ENCODE measurements at places on chromosomes 6 and 20.
A peak's percentile ranks its signal among the peaks of the same experiment; 100 is the strongest.

DNA sequence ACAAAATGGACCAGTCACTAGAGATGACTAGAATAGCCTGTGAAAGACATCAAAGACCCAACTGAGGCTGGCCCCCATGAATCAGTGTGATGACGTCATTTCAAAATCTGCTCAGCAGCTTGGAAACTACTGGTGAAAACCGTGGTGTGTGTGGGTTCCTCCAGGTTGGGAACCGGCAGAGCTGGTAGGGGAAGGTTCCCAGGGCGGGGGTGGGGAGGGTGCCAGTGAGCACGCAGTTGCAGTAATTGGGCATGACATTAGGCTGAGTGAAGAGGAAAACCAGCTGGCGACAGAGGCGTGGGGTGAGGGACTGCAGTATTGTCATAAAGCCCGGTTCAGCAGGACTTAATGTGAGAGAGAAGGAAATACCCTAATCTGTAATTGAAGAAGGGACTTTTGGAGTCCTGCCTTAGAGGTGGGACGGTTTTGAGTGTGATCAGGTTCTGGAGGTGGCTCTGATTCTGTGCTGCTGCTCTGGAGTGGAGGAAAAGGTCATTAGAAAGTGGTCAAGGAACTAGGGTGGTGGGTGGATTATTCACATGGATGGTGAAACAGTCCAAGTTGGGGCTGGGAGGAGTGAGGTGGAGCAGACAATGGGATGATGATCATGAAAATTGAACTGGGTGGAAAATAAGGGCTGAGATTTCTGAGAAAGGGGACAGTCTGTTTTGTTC is 52.0 kb upstream of the MTHFD1L start:
- DNase-seq, result no peak

DNA sequence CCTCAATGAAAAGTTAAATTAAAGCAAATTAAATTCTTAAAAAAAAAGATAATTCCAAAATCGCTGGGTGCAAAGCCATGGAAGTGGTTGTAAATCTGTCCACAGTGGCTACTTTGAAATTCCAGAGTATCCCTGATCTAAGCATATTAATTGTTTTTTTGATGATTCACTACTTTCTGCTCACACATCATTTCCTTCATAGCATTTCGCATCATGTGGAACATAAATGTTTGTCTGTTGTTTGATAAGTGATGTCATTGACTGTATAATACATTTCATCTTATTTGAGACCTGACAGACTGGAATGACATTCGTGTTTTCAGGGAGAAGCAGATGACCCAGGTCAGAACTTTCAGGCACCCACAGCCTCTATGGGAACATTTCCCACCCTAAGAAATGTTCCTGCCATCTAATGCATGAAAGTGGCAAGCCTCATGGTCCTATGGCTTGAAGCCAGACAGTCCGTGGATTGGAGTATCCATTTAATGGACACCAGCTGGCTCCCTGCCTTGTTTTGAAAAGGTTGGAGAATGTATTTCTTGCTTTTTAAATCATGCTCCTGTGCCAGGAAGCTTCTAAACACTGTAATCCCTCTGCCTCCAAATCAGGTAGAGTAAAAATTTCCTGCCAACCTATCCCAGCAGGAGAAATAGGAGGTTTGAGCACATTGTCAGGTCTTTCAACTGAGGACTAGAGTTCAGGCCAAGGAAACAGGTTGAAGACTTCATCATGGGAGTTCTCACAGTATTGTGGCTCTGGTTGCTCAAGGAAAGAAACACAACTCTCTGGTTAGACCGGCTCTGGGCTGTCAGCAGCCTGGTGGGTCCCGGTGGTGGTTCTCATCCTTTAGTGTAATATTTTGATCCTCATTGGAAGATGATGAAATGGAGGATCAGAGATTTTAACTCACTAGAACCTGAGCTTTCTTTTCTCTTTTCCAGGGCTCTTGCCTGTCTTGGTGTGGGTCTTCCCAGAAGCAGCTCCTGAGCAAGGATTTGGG is 157.9 kb downstream of the SLC24A3 start:
- DNase-seq, result no peak

GRCh38 chr20:4193069-4193452 is 177.7 kb upstream of the RNF24 start:
- no peak for DNase-seq

DNA sequence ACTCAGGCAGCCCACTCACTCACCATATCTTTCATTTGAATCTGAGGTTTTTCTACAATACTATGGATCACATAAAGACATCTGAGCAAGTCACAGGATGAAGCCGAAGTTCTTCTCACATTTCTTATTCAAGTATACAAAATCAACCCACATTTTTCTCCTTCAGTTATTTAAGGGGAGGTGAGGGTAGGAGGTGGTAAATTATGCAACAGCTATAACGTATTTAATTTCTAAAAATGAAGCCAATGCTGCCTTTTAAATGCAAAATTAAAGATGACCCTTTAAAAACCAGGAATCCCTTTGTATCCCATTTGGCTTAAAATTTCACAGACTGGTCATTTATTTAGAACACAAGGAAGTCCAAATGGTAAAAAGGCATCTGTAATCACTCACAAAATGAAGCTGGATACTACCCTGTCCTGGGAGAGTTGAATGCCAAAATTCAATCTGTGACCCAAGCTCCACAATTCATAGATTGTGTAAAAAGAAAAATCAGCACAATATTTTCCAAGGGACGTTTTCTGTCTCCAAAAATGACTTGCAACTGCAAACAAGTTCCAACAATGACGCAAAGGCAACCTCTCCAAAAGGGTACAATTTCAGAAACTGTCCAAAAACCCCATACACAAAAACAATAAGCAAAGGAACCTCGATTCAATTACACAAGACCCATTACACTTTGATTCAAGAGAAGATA is 48.8 kb downstream of the EPB41L2 start:
- DNase-seq, result peak; percentile 64

GRCh38 chr20:56228021-56228420 is 20.5 kb upstream of the MC3R start:
- DNase-seq, result no peak

Measured in fibroblast of villous mesenchyme (primary cell).